ENCODE measurements at places on chromosomes 2 and 18.

DNA sequence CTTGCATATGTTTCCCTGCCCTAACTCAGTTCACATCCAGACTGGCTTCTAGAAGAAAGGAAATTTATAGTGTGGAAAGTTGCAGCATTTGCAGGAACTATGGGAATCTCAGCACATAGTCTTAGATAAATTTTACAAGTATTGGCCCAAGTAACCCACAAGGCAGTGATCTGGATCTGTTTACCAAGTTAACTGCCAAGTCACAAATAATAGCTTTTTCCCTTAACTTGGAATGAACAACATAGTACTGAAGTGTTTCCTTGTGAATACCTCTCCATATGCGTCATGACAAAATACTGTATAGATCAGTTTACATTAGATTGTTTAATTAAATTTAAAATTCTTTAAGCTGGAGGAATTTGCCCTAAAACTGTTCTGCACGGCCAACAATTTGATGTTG, 255.8 kb upstream of the EPAS1 start:
- peaks cover 6% of the 10 kb centered on the region for H3K4me1 ChIP-seq
- peaks cover 2% of the 10 kb centered on the region for H3K36me3 ChIP-seq

DNA sequence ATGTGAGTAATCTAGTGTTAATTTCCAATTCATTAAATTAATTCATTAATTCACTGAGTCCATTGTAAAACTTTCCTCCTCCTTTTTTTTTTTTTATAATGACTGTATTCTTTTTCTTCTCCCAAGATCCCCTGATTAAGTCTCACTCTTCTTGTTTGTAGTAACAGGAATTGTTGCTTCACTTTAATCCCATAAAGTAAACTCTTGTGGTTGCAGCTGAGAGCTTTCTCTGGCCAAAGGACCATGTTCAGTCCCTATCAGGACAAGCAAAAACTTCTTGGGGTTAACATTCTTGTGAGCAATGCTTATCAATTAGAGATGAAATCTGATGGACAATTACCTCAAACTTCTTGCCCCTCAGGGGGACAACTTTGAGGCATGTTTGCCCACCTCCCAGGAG, 400.2 kb upstream of the SPHKAP start:
- H3K27ac ChIP-seq, result no peak overlapping the region
- no peak for DNase-seq
- H3K27me3 ChIP-seq, result no peaks in the 10 kb centered on the region
- H3K4me3 ChIP-seq, result no peak overlapping the region
- no peaks in the 10 kb centered on the region for H3K36me3 ChIP-seq
- H3K4me1 ChIP-seq, result no peaks in the 10 kb centered on the region

GRCh38 chr2:48749291-48750127, 6.0 kb downstream of the LHCGR start:
- no peaks in the 10 kb centered on the region for H3K36me3 ChIP-seq
- peaks cover 8% of the 10 kb centered on the region for H3K27me3 ChIP-seq
- H3K27ac ChIP-seq, result no peak overlapping the region

DNA sequence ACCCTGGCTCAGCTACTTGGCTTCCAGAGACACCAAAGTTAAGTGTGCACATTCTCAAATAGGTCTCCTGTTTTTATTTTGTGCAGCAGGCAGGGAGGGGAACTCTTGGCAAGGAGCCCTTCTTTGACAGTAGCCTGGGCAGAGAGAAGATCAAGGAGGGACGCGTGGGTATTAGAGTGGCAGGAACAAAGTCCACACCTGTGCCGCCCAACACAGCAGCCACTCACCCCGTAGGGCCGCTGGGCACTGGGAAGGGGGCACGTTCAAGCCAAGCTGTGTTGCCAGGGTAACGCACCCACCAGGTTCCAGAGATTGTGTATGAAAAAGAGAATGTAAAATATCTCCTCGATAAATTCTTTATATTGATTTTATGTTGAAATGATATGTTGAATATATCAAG, 229.3 kb upstream of the AGAP1 start:
- no peak for DNase-seq
- no peaks in the 10 kb centered on the region for H3K36me3 ChIP-seq
- H3K4me3 ChIP-seq, result no peak overlapping the region
- peaks cover 49% of the 10 kb centered on the region for H3K27me3 ChIP-seq
- no peak overlapping the region for H3K27ac ChIP-seq

GRCh38 chr2:10016001-10016801, 27.1 kb upstream of the KLF11 start:
- no peak overlapping the region for H3K27ac ChIP-seq
- H3K27me3 ChIP-seq, result peaks cover 6% of the 10 kb centered on the region
- no peaks in the 10 kb centered on the region for H3K36me3 ChIP-seq
- no peaks in the 10 kb centered on the region for H3K4me1 ChIP-seq

Measured in activated CD4-positive, alpha-beta T cell treated with anti-CD3 and anti-CD28 coated beads, Interleukin-2, amount 10 ng/mL, durations not matched to agents 24 days and 14 days (primary cell).